IMR-90 (cell line): ENCODE measurements at places on chromosomes 12 and 14.

DNA sequence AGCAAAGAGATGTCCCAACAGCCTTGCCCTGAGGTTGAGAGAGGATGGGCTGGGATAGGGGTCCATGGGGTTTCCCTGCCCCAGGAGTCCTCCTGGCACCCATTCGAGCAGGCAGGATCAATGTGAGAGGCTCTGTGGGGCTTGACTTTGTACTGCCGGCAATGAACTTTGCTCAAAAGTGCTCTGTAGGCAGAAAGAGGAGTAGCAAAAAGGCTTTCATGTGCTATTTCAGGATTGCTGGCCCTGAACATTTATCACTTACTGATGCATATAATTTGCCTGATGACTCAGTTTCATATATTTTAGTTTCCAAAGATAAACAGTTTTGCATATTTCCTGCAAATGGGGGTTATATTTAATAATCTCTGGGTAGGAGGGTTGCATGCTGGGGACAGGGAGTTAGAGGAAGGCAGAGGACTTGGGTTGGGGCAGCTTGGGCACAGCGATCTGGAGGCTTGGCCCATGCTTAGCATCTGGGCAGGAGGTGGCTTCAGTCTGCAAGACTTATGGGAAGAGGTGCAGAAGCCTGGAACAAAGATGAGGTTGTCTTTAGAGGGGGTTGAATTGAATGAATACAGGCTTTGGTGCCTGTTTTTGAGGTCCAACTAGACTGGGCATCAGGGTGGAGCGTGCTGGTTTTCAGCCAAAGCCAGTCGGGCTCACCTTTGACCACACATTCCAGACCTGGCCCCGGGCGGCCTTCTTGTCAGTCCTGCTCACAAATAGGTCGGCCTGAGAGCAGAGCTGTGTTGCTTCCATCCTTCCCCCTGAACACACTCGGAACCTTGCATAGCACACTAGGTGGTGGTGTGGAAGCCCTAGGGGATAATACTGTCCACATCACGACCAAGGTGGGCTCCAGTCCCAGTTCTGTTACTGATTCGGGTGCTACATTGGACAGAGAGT is 101.4 kb downstream of the PAPOLA start:
- peaks cover 18% of the 10 kb centered on the region; the same call in 1 of the 2 replicates for H3K27me3 ChIP-seq
- H3K4me1 ChIP-seq: no peaks in the 10 kb centered on the region
- H3K4me3 ChIP-seq: no peak overlapping the region
- H3K27ac ChIP-seq: no peak overlapping the region

DNA sequence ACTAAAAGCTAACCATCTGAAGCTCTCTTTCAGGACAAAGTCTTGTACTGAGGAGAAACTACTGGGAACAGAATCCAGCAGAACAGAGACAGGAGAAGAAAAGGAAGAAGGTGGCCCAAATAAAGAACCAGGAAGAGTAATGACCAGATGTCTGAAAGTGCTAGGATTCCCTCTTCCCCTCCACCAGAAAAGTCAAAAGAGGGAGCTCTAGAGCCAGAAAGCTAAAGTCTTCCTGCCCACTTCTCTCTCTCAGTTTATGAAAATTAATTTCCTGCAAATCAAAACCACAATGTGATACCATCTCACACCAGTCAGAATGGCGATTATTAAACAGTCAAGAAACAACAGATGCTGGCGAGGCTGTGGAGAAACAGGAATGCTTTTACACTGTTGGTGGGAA is 47.2 kb downstream of the SPPL3 start:
- peaks cover 7% of the 10 kb centered on the region for H3K4me1 ChIP-seq
- H3K36me3 ChIP-seq: no peaks in the 10 kb centered on the region
- H3K27me3 ChIP-seq: no peaks in the 10 kb centered on the region
- H3K27ac ChIP-seq: no peak overlapping the region
- DNase-seq: no peak

DNA sequence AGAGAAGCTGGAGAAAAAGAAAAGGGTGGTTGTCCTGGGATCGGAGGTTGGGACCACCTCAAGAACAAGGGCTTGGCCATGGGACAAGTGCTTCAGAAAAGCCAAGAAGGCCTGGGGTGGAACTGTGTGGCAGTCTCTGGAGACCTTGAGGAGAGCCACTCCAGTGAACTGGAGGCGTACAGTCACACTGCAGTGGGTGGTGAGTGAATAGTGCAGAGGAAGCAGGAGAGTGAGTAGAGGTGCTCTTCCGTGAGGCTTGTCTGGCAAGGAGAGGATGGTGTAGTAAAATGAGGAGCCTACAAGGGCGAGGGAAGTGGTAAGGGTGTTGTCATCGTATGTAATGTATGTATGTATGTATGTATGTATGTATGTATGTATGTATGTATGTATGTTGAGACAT is 20.9 kb downstream of the RASSF3 start:
- peaks cover 1% of the 10 kb centered on the region for H3K36me3 ChIP-seq
- peaks cover 18% of the 10 kb centered on the region; the same call in 1 of the 2 replicates for H3K4me1 ChIP-seq
- no peak overlapping the region for H3K4me3 ChIP-seq

- no peak overlapping the region for H3K27ac ChIP-seq
- peaks cover 2% of the 10 kb centered on the region; the same call in 1 of the 2 replicates for H3K4me1 ChIP-seq
- H3K36me3 ChIP-seq: peaks cover 5% of the 10 kb centered on the region; the same call in 1 of the 2 replicates
- no peak overlapping the region for H3K4me3 ChIP-seq
Measured at GRCh38 chr14:75141062-75141461, 14.2 kb upstream of the NEK9 start.

GRCh38 chr12:34597548-34598351 is 575.5 kb downstream of the ALG10 start:
- H3K27me3 ChIP-seq: no peaks in the 10 kb centered on the region
- no peaks in the 10 kb centered on the region for H3K4me1 ChIP-seq

GRCh38 chr14:34013721-34014060 is 62.8 kb upstream of the EGLN3 start:
- no peaks in the 10 kb centered on the region for H3K4me1 ChIP-seq
- H3K4me3 ChIP-seq: no peak overlapping the region
- H3K36me3 ChIP-seq: no peaks in the 10 kb centered on the region
- peaks cover 2% of the 10 kb centered on the region; the same call in 1 of the 2 replicates for H3K27me3 ChIP-seq
- DNase-seq: no peak

GRCh38 chr14:50997712-50998111 is 53.4 kb upstream of the PYGL start:
- no peaks in the 10 kb centered on the region for H3K36me3 ChIP-seq
- H3K27me3 ChIP-seq: peaks cover 19% of the 10 kb centered on the region
- DNase-seq: no peak

DNA sequence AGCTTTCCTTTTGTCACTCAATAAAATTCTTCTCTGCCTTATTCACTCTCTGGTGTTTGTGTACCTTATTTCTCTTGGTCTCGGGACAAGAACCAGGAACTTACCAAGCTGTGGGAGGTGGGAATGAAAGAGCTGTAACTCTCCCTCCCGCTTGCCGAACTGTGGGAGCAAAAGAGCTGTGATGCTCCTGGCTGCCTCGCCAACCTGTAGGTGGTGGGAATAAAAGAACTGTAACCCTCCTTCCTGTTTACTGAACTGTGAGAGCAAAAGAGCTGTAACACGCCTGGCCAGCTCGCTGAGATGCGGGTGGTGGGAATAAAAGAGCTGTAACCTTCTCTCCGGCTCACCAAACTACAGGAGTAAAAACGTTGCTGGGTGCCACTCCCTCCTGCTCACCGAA is 314.1 kb upstream of the LRIG3 start:
- H3K4me1 ChIP-seq: no peaks in the 10 kb centered on the region
- H3K27ac ChIP-seq: no peak overlapping the region
- no peak overlapping the region for H3K4me3 ChIP-seq
- no peaks in the 10 kb centered on the region; the same call in 1 of the 2 replicates for H3K27me3 ChIP-seq
- DNase-seq: no peak
- H3K36me3 ChIP-seq: no peaks in the 10 kb centered on the region

GRCh38 chr12:106258935-106259334 is 11.1 kb upstream of the CKAP4 start:
- no peak overlapping the region for H3K4me3 ChIP-seq
- no peak overlapping the region for H3K27ac ChIP-seq
- H3K27me3 ChIP-seq: no peaks in the 10 kb centered on the region
- no peak for DNase-seq

GRCh38 chr14:56040121-56040520 is 78.1 kb upstream of the PELI2 start:
- no peak overlapping the region for H3K27ac ChIP-seq
- H3K27me3 ChIP-seq: peaks cover 25% of the 10 kb centered on the region
- H3K36me3 ChIP-seq: no peaks in the 10 kb centered on the region

DNA sequence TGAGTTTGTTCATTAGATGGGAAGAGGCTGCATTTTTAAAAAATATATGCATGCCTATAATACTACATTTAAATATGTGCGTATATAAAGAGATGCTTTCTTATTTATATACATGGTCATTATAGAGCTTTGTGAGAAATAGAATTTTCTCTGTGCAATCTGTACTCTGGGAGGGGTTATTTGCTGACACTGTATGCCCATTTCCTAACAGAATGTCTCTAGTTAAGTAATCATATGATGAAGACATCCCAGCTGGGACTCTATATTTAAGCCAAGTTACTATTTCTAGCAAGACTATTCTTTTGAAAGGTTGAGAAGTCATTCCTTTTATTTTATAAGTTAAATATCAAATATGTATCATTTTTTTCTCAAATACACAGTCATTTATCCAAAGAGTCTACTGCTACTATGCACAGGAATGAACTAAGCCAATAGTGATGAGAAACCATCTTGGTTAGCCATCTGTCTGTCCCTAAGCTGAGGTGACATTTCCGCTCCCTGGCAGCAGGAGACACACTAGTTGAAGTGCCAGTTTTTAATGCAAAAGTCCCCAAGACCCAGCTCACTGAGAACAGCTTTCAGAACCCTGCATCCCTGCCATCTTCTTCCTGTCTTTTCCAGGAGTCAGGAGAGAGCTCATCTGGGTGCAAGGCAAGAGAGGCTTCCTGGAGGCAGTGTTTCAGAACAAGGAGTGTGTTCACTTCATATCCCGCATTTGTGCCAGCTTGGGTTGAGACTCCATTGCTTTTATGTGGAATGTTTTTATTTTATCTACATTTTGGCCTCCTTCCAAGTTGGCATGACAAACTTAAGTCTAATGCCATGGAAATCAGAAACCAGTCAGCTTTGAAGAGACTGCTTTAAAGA is 69.5 kb downstream of the TMEM132C start:
- no peak overlapping the region for H3K27ac ChIP-seq
- no peak for DNase-seq
- no peaks in the 10 kb centered on the region for H3K27me3 ChIP-seq
- H3K36me3 ChIP-seq: no peaks in the 10 kb centered on the region
- H3K4me3 ChIP-seq: no peak overlapping the region

DNA sequence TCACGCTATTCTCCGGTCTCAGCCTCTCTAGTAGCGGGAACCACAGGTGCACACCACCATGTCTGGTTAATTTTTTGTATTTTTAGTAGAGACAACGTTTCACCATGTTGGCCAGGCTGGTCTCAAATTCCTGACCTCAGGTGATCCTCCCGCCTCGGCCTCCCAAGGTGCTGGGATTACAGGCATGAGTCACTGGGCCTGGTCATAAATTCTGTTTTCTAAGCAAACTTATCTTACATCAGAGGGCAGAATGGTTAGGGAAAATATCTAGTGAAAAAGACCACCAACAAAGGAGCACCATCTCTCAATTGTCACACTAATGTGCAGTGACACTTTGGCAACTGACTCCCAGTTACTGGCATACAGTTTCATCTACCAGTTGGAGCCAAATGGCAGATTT is 2.8 kb downstream of the CPM start:
- H3K27ac ChIP-seq: no peak overlapping the region
- no peak overlapping the region for H3K4me3 ChIP-seq
- peaks cover 5% of the 10 kb centered on the region for H3K27me3 ChIP-seq
- H3K36me3 ChIP-seq: no peaks in the 10 kb centered on the region
- no peak for DNase-seq

DNA sequence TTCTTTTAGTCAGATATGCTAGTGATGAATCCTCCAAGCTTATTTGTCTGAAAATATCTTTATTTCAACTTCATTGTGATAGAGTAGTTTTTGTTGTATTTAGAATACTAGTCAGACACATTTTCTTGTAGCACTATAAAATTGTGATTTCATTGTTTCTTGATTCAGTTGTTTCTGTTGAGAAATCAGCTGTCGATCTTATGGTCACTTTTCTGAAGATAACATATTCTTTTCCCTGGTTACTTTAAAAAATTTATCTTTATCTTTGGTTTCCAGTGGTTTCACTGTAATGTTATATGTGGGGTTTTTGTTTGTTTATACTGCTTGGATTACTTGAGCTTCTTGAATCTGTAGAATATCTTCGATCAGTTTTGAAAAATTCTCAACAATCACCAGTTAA is 426.1 kb downstream of the SOX5 start:
- DNase-seq: no peak
- H3K27me3 ChIP-seq: no peaks in the 10 kb centered on the region
- no peaks in the 10 kb centered on the region for H3K36me3 ChIP-seq
- H3K4me1 ChIP-seq: no peaks in the 10 kb centered on the region
- no peak overlapping the region for H3K4me3 ChIP-seq
- no peak overlapping the region for H3K27ac ChIP-seq

- DNase-seq: no peak
- H3K27ac ChIP-seq: no peak overlapping the region
- H3K4me1 ChIP-seq: peaks cover 12% of the 10 kb centered on the region
- H3K36me3 ChIP-seq: no peaks in the 10 kb centered on the region
- no peak overlapping the region for H3K4me3 ChIP-seq
Measured at GRCh38 chr14:90626550-90626949, 189.7 kb downstream of the TTC7B start.

DNA sequence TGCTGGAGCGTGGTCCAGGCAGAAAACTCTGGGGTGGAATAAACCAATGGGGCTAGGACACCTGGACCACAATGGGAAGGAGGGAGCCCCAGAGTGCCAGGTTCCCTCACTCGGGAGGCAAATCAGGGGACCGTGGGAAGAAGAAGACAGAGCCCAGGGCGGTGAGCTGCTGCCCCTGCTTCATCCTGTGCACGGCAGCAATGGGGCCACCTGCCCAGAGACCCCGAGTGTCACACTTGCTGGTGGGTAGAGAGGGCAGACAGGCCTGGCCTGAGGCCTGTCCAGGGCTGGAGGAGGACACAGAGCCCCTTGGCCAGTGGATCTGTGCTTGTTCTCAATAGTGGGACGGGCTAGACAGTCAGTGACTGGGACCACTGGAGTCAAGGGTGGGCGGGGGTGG is 58.2 kb downstream of the DIO3 start:
- no peaks in the 10 kb centered on the region for H3K36me3 ChIP-seq
- peaks cover 24% of the 10 kb centered on the region for H3K27me3 ChIP-seq
- no peak for DNase-seq
- H3K27ac ChIP-seq: no peak overlapping the region
- no peaks in the 10 kb centered on the region for H3K4me1 ChIP-seq
- H3K4me3 ChIP-seq: no peak overlapping the region
